ENCODE measurements at places on chromosomes 1 and 21.
A peak's percentile ranks its signal among the peaks of the same experiment; 100 is the strongest.

DNA sequence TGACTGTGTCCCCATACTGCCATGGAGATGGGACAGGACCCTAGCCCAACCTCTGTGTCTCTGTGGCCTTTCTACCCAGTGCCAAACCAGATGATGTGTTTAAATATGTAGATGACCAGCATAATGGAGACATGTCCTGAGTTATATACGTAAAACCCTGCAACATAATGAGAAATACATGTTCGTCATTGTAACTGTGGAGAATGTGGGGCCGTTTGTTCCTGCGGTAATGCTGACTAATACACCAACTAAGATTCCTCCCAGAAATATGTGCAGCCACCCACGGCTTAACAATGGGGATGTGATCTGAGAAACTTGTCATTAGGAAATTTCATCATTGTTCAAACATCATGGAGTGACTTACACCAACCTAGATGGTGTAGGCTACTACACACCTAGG lies 71.7 kb upstream of the SIM2 start:
- DNase-seq = no peak

DNA sequence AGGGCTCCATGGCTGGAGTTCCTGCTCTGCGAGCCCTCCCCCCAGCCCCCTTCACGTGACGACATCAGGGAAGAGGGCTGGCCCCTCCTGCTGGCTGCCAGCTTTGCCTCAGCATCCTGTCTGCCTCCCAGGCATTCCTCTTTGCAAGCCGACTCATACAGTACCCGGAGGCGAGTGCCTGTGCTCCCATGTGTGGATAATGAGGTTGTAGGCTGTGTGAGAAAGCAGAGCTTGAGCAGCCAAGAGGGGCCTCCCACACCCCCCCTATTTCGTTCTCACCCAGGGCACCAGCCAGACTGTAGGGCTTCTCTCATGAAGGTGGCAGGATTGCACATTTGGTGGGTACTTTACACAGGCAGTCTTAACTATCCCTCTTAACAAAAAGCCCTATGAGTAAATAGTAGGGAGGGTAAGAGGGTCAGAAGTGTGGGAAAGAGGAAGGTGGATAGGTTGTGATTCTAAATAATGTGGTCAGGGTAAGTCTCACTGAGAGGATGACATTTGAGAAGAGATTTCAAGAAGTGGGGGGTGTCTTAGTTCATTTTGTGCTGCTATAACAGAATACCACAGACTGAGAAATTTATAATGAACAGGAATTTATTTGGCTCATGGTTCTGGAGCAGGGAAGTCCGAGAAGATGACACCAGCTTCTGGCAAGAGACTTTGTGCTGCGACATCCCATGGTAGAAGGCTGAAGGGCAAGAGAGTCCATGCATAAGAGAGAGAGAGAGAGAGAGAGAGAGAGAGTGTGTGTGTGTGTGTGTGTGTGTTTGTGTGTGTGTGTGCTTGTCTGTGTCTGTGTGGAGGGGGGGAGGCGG lies 113.5 kb downstream of the OMA1 start:
- DNase-seq = no peak

DNA sequence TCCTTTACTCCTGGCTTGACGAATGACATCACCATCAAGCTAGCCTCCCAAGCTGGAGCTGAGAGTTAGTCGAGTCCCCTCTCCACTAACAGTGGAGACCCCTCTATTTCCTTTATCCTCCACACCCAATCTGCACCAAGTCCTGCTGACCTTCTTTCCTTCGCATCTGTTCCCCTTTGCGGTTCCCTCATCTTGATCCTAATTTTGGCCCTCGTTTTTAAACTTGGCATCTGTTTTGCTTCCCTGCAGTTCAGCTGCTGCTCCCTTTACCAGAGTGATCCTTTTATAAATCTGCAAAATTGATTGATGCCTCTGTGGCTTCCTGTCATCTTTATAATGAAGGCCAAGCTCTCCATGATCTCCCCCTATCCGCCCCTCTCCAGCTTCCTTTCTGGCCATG lies 49.0 kb upstream of the TSPAN2 start:
- DNase-seq = no peak

GRCh38 chr21:31394309-31394708 lies 50.2 kb upstream of the TIAM1 start:
- DNase-seq = no peak

DNA sequence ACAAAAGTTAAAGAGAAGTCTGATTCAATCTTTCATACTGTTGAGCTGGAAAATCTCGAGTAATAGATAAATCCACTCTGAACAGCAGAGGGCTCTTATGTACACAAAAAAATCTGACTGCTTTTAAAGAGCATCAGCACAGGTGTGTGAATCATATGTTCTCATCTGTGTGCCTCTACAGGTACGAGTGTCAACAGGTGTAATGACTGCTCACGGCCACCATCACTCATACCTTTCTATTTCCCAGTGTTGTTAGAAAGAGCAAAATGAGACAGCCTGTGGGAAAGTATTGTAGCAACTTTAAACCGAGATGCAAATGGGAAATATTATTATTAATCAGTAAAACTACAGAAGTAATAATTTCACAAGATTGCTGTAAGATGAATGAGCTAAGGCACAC lies 49.0 kb upstream of the SCAF4 start:
- no peak for DNase-seq

DNA sequence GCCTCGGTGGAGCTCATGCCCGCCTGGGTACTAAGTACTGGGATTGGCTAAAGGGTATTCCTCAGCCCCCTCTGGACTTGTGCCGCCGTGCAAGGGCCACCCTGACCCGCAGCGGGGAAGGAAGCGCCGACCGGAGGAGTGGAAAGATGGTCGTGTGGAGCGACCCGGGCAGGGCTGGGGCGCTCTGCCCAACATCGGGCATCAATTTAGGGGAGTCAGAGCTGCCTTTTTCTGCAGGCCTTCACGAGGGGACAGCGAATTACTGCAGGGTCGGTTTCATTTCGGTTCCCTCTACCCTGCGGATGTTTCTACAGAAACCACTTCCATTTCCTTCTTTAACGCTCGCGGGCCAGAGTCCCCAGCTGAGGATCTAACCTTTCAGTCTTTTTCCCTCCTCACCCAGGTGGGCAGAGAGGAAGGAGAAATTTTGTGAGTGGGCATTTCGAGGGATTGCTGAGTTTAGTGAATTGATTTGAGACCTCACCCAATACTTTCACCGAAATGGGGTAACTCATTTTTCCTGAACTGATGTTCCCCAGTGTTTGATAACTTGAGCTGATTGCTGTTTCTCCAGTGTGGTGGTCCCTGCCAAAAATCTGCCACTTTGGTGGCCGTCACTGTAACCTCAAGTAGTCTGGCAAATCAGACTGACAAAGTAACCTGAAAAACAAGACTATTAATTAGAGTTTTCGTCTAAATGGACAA lies 1.1 kb downstream of the TOR1AIP1 start:
- DNase-seq = no peak

- no peak for DNase-seq
These were observed 1.0 kb upstream of the TSPEAR start for GRCh38 chr21:44712203-44713028.

GRCh38 chr1:185825556-185825955 lies 91.4 kb downstream of the HMCN1 start:
- DNase-seq = no peak

DNA sequence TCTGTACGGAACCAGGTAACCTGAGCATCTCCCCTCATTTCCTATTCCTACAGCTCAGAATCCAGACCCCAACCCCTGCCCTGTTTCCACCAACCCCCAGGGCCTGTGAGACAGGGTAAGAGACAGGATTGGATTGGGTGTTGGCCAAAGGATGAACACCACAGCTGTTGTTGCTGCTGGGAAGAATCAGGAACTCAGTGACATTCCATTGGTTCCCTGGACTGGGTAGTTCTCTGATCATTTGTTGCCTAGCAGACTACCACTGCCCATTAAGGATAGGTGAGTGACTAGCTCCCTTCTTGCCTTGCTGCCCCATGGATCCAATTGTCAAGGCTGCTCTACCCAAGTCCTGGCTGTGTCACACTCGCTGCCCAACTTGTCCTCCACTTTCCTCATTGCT lies 10.0 kb downstream of the NCSTN start:
- no peak for DNase-seq

DNA sequence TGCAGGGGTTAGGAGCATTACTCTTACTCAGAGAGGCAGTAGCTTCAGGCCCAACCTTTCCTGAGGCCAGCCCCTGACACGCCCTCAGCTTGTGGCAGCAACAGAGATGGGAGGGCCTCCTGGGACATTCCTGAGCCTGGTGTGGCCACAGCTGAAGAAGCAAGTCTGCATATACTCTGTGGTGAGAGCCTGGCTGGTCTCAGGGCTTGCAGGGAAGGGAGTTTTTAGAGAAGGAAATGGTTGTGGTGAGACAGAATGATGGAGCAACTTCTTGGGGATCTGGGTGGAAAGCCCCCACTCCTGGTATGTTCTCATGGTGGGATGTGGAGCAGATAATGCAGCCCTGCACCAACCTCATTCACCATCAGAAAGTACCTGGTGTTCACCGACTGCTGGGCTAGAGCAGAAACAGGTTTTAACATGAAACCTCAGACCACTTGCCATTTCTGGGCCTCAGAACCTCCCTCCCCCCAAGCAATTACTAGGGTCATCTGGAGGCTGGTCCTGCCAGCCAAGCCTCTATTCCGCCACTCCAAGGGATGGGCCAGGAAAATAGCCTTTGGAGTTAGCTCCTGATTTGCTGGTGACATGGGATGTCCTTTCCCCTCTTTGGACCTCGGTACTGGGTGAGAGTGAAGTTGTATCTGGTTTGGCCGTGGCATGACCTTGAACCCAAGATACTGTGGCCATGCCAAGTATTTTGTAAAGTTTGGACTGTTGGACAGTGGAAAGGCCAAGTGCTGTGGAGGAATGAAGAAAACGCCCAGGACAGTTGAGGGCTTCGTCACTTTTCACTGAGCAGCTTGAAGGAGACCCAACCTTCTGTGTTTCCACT lies 28.1 kb upstream of the RNF19B start:
- DNase-seq = peak; percentile 16

DNA sequence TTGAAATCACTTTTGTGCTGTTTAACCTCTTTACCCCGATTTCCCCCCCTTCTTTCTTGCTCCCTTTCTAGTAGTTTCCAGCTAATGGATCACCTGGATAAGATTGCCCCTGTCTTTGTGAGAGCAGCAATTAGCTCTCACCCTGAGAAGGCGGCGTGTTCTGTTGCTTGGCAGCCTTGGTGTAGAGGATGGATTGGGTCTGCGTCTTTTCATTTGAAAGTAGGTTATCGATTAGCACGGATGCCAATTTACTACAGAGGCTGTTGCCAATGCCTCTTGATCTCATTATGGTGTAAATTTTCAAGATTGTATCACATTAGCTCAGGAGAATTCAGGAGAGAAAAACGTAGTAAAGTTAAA lies 26.4 kb downstream of the KIF26B start:
- DNase-seq = no peak

GRCh38 chr1:24535021-24535424 lies 20.9 kb upstream of the NCMAP start:
- DNase-seq = peak; percentile 58

GRCh38 chr1:69409731-69410456 lies 157.8 kb upstream of the LRRC7 start:
- DNase-seq = no peak

GRCh38 chr1:9767964-9768668 lies 55.6 kb downstream of the CLSTN1 start:
- DNase-seq = no peak

- no peak for DNase-seq
These were observed 5.7 kb downstream of the GPR88 start for GRCh38 chr1:100543640-100544039.

Data from stimulated activated CD8-positive, alpha-beta memory T cell treated with anti-CD3 and anti-CD28 coated beads, Interleukin-12 subunit alpha, Interleukin-12 subunit beta, amount 100 ng/mL, for 4 hours (primary cell).